ENCODE measurements at places on chromosomes 16 and 17. TPM values are rescaled to one million over a fixed set of nuclear protein-coding genes. Genes with fewer than 3 reads are reported as not detected.

The CD7 gene
- 2.2 TPM for total RNA-seq

The CCL17 gene
- not detected for total RNA-seq

The EVI2B gene
- total RNA-seq = 31.9 TPM

The FOXL1 gene
- total RNA-seq = not detected

The NAA38 gene
- 110 TPM for total RNA-seq
